ENCODE measurements at places on chromosomes 1 and 21. TPM values are rescaled to one million over a fixed set of nuclear protein-coding genes. Genes with fewer than 3 reads are reported as not detected.

The CFHR4 gene
- total RNA-seq, result not detected

The ADGRL4 gene
- 26.5 TPM for total RNA-seq

The INAVA gene
- total RNA-seq, result not detected

The HAPLN2 gene
- not detected for total RNA-seq

The PPFIA4 gene
- total RNA-seq, result 1.2 TPM

The PTPN7 gene
- 14.4 TPM for total RNA-seq

The TNFSF4 gene
- 0.69 TPM for total RNA-seq

The C4BPB gene
- 1.0 TPM for total RNA-seq

The MROH9 gene
- 0.24 TPM for total RNA-seq

The VSIG8 gene
- total RNA-seq, result not detected

The PRR9 gene
- not detected for total RNA-seq

The DCLRE1B gene
- total RNA-seq, result 4.7 TPM

The HRNR gene
- total RNA-seq, result not detected

The TSPAN1 gene
- total RNA-seq, result not detected

The TRAF3IP3 gene
- 3.5 TPM for total RNA-seq

The FCRL1 gene
- 0.32 TPM for total RNA-seq

The PAQR6 gene
- 3.4 TPM for total RNA-seq

The UBL4B gene
- total RNA-seq, result 0.63 TPM

The LCE2B gene
- not detected for total RNA-seq

The TTLL7 gene
- 3.1 TPM for total RNA-seq
